ENCODE measurements at places on chromosomes 5 and 9.

GRCh38 chr9:33794560-33794959, 801 bp upstream of the PRSS3 start:
- no peak for DNase-seq

DNA sequence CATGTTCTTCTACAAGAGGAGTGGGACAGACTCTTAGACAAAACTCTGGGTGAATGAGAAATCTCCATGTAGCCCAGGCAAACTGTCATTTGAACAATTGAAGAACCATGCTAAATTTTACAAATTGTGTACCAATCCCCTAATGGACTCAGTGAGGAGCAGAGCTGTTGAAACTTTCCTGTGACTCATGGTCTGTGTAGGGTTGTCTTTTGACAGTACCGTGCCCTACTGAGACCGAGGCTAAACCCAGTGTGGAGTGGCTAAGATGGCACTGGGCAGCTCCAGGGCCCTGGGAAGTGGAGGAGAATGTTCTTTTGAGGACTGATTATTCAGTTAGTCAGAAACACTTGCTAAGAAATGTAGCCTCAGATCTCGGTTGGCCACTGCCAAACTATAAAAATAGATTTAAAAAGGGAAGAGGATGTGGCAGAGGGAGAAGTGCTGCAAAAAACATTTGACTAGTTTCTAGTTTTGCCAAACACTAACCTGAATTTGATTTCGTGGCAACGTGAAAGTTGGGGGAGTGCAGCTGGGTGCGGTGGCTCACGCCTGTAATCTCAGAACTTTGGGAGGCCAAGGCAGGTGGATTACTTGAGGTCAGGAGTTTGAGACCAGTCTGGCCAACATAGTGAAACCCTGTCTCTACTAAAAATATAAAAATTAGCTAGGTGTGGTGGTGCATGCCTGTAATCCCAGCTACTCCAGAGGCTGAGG, 24.7 kb downstream of the POU4F3 start:
- peak; percentile 27 for DNase-seq

DNA sequence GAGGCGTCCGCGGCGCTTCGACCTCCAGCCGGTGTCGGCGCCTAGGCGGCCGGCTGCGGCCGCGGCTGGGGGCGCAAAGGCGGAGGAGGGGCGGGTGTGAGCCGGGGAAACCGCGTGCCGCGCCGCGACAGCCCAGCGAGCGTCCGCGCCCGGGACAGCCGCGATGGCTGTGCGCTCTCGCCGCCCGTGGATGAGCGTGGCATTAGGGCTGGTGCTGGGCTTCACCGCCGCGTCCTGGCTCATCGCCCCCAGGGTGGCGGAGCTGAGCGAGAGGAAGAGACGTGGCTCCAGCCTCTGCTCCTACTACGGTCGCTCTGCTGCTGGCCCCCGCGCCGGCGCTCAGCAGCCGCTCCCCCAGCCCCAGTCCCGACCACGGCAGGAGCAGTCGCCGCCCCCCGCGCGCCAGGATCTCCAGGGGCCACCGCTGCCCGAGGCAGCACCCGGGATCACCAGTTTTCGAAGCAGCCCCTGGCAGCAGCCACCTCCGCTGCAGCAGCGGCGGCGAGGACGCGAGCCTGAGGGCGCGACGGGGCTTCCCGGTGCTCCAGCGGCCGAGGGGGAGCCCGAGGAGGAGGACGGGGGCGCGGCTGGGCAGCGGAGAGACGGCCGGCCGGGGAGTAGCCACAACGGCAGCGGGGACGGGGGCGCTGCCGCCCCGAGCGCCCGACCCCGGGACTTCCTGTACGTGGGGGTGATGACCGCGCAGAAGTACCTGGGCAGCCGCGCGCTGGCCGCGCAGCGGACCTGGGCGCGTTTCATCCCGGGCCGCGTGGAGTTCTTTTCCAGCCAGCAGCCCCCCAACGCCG, 605 bp downstream of the CHSY3 start:
- DNase-seq: no peak

- DNase-seq: peak; percentile 46
Observed at GRCh38 chr9:129624168-129624759, 1.7 kb upstream of the NTMT1 start.

GRCh38 chr9:94785215-94786169, 59.0 kb downstream of the AOPEP start:
- DNase-seq: no peak

DNA sequence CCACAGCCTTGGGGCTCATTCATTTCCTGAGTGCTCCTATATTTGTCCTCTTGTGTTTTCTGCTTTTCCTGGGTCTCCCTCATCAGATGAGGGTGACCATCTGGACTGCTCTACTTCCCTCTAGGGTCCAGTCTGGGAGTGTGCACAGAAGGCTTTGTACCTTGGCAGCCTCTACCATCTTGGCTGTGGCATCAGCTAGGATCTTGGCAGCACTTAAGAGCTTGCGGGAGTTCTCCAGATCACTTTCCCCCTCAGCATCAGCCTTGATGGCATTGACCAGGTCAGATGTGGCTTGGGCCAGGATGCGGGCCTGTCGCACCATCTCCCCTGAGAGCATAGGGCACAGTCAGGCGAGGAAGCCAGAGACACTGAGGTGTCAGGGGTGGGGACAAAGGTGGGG, 15.8 kb downstream of the TLN1 start:
- DNase-seq: no peak

GRCh38 chr9:86337469-86338108, 16.6 kb downstream of the TUT7 start:
- DNase-seq: peak; percentile 59

GRCh38 chr9:94768766-94769165, 42.3 kb downstream of the AOPEP start:
- no peak for DNase-seq

GRCh38 chr9:17721954-17722353, 143.1 kb downstream of the SH3GL2 start:
- DNase-seq: no peak

DNA sequence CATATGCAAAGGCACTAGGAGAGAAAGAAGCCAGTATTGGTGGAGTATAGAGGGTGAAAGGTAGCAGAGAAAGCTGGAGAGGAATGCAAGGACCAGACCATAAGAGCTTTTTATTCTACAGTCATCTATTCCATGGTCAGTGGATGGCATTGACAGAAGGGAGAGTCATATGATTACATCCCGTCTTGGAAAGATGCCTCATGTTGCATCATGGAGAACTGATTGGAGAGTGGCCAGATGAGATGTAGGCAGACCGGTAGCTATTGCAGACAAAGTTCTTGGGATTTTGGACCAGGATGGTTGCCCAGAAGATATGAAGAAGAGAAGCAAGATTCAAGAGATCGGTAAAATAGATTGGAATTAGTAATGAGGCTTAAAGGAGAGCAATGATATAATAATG, 260.7 kb downstream of the CHSY3 start:
- DNase-seq: no peak

DNA sequence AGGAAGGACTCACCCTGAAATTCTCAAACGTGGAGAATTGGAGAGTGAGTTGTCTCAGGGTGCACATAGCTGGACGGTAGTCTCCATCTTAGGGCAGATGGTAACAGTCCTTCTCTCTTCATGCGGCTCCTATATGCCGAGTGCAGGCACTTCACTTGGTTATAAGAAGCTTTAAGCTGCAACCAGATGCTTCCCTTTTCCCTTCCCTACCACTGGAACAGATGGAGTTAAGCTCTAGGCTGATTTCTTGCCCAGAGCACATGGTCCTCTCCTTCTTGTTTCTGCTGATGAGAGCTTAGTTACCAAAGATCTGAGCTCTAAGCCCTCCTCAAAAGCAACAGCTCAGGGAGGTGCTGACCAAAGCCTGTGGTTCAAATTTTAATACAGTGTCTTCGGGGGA, 355.7 kb downstream of the ARHGEF28 start:
- no peak for DNase-seq

DNA sequence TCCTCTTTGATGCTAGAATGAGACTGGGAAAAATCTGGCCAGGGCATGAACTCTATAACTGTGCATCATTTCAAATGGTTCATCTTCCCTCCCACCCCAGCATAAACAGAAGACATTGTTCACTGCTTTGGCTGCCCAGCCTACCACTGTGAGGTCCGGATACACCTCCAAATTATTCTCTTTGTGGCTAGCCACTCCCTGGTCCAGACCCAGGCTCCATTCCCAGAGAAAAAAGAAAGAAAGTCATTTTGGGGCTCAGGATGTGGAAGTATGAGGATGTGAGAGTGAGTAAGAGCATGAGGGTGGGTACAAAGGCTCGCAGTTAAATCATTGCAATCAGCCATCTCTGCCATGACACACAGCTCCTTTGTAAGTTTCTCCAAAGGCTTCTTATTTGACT, 559.2 kb downstream of the PSAT1 start:
- no peak for DNase-seq

DNA sequence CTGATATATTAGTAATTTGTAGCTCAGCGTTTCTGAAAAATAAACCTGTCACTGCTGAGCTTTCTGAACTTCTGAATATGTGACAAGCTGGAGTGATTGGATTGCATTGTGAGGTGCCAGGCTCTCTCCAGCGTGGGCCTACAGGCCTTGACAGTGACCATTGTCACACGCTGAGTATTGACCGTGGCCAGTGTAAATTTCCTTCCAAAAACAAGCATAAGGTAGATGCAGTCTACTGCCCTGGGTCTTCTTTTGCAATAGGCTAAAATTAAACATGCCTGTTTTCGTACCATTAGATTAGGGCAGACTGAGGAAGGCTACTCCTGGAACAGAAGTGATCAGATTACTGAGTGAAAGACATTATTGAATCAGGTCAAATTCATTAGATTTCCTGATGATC, 60.2 kb downstream of the SPEF2 start:
- DNase-seq: no peak

- DNase-seq: no peak
Observed at GRCh38 chr5:107403228-107403953, 267.3 kb downstream of the EFNA5 start.

DNA sequence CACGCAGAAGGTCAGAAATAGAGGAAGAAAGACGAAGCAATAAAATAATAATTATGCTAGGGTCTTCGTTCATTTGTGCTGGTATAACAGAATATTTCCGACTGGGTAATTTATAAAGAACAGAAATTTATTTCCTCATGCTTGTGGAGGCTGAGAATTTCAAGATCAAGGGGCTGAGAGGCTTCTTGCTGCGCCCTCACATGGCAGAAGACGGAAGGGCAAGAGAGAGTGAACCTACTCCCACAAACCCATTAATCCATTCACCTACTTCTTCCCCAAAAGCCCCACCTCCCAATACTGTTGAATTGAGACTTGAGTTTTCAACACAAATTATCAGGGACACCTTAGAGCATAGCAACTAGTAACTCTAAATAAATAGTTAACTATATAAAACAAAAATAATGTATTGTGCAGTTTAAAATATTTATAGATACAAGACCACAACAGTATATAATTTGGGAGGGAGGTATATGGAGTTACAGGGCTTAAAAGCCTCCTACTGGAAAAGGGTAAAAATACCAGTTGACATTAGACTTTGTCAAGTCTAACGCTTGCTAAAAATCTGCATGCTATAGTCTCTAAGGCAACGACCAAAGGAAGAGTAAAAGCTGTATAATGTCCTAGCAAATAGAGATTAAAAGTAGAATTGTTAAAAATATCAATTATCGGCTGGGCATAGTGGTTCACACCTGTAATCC, 40.3 kb upstream of the NAA35 start:
- DNase-seq: peak; percentile 63

DNA sequence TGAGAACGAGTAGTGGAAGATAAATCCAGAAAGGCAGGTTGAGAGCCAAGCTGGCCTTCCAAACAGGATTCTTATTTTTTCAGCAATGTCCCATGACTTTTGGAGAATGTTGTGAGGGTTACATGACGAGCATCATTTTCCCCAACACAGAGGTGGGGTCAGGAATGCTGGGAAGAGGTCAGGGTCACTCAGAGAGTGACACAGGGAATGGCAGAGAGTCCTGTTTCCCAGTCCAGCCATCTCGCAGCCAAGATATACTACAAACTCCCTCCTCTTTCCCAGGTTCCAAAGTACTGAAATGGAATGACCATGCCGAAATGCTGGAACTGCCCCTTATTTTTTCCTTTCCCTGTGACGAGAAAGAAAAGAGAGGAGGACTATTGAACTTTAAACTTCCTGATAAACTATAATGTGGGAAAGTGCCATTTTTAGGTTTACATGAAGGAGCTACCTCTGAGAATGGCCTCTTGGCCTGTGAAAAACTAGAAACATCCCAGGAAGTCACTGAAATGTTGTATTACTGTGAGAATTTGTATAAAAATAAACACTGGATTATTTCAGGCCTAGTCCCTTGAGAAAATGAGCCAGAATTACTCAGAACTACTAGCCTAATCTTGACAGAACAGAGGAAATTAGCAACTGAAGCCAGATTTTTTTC, 420.4 kb downstream of the CETN3 start:
- no peak for DNase-seq

DNA sequence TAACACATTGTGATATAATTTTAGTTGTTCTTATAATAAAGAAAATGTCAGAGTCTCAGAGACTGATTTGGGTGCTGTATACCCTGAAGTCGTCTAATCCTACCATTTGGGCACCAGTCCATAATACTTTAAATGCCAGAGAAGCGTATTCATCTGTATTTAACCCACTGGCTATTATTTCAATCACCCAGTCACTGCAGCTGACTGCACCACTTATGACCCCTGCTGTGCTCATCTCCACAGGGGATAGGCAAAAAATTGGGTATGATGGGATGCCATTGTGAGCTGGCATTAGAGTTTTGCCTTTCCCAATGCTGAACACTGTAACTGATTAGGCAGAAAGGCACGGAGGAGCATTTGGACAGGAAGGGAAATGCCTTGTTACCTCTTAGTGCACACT, 599.7 kb downstream of the CAAP1 start:
- no peak for DNase-seq

- no peak for DNase-seq
Observed at GRCh38 chr5:143694357-143694756, 117.6 kb upstream of the HMHB1 start.

DNA sequence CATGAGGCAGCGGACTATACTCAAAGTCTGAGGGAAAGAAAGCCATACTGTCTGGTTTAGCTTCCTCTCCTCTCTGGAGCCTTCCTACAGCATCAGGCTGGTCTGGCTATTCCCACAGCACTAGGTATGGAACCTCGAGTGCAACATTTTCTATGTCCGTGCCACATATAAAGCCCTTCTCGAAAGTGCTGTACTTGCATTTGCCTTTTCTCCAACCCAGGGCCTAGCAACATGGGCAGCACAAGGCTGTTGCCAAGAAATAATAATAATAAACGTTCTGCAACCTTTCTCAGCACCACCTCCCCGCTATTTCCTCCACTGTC, 804 bp downstream of the MED10 start:
- DNase-seq: no peak

DNA sequence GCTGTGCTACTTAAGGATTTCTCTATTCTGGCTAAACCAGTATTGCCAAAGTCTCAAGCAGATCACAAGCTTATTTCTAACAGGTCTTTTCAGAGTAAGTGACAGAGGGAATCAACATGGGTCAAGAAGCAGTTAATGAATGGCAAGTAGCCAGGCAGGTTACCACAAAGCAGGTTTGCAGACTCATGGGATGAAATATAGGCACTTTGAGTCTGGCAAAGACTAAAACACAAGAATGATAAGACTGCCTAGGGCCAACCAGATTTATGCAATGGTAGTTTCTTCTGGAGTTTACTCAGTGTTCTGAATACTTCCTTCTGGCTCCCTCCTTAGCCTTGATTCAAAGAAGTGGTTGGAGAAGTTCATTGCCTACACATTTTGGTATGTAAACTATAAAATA, 3.6 kb downstream of the HMGCS1 start:
- DNase-seq: no peak

All from AML-193 (cell line).